ENCODE measurements at places on chromosomes 2 and 18.
A peak's percentile ranks its signal among the peaks of the same experiment; 100 is the strongest.

DNA sequence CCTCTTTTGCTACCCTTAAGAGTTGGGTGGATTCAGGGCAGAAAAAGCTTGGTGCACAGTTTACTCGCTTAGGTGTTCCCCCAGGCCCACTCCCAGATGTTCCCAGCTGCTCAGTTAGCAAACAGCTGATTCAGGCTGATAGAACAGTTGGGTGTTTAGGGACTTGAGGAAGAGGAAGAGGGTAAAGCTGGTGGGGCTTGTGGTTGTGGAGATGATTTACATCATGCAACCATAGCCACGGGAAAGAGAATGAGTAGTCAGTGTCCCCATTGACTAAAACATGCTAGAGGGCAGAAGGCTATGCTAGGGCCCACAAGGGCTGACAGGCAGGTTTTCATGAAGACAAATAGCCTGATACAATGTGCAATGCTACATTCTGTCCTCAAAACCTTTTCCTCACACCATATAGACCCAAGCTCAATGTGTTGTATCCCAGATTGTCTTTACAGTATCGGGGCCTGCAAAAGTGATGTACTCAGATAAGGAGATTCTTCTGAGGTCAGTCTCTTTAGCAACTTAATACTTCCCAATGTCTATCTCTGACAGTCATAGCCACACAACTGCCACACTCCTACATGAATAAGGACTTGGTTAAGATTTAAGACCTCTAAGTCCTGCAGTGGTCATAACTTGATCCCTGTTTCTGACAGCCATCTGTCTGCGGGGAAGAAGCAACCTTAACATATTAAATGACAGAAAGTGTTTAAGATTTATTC is 15.6 kb downstream of the COLEC12 start:
- no peak for DNase-seq

DNA sequence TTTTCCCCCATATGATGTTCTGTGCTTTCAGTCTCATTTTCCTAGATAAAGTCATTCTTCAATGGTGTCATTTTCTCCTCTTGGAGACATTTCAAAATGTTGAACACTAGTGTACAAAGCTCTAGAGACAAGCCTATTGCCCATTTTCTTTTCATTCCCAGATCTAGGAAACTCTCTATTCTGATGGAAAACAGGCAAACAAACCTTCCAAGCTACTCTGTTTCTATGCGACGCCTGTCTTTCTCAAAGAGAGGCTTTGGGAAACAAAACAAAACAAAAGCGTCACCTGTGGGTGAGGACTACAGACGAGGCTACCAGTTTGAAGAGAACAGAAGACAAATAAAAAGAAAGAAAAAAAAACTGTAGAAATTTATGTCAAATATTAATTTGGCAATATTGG is 311.0 kb downstream of the CBLN2 start:
- DNase-seq, result no peak

DNA sequence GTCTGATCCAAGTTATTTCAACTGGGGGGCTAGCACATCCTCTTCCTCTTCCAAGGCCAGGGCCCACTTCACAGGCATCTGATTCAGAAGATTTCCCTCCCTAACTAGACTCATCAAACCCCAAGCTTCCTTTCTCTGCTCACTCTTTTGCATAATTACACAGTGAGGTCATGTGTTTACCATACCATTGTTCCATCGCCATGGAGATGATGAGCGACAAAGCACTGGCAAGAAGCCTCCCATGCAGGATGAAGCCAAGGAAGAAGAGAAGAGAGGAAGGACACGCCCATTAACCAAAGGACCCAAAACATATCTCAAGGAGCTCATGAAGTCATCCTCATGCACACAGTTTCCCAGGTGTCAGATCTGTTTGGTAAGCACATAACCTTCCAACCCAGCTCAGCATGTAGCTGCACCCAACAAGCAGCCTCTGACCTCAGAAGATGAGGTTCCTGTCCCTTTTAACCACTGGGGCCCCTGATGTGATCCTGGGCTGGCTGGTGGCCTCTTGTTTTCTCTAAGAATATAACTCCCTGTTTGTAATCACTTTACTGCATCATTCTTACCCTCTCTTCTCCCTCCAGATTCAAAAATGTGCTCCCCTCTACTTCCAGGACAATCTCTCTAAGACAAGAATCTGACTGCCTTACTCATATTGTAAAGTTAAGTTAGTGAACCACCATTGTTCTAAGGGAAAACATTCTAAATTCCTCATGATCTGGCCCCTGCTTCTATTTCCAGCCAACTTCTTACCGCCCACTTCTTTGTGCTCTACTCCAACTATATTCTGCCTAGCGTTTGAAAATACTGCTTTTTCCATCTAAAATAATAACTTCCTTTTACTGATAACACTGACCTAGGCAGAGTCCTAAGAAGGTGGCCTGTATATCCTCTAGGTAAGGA is 190.1 kb downstream of the TTC32 start:
- DNase-seq, result peak; percentile 12

GRCh38 chr18:42030586-42031182 is 75.7 kb downstream of the PIK3C3 start:
- no peak for DNase-seq

DNA sequence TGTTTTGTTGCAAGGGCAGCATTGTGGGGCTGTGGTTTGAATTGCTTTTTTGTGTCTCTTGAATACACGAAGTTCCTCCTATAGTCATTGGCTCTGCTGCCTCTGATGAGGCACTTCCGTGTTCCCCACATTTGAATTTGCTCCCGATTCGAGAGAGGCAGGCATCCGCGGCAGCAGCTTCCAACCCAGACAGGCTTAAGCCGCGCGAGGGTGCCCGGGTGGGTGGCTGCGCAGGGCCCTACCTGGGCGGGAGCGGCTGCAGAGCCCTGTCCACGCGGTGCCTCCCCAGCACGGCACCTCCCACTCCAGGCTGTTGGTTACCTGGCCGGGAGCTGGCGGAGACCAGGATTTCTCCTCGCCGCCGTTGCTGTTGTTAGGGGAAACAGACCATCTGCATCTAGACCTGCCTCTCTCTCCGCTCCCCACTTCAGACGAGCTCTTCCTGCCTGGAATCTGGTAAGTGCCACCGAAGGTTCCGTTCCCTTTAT is 151.3 kb downstream of the NEDD4L start:
- DNase-seq, result peak; percentile 11

DNA sequence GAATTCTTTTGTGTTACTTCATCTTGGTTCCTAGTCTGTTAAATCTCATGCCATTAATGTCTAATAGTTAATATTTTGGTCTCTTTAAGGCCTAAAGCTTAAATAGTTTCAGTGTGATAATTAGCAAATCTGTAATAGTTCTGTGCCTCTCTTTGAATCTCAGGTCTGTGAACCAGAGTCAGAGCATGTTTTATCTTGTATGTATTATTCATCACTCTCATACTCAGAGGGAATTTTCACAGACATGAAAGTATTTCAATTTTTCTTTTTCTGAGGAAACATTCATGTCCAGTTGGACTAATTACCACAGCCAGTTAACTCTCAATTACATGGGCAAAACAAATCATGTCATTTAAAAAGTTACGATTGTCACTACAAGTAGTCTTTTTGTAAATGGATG is 931.9 kb upstream of the SLC39A10 start:
- DNase-seq, result no peak

DNA sequence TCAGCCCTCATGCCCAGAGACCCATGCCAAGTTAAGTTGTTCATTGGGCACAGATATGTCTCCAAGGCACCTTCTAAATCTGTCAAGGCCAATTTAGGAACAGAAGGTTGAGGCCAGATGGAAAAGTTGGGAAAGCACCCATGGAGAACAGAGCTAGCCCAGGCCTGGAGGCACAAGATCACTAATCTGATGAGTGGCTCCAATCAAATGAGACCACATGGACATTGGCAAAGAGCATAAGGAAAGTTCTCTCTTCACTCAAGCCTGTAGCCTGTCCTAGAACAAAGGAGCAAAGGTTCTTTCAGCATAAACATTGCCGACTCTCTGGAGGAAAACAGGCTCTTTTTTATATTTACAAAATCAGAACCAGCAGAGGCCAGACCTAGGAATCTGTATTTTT is 154.8 kb downstream of the RNF152 start:
- no peak for DNase-seq

- no peak for DNase-seq
Observed at GRCh38 chr2:67898595-67898994, 164.2 kb downstream of the C1D start.

GRCh38 chr2:105697781-105698449 is 46.8 kb upstream of the NCK2 start:
- no peak for DNase-seq

- DNase-seq, result peak; percentile 60
Observed at GRCh38 chr2:27441958-27442919, at the start of gene KRTCAP3. TSS of gene KRTCAP3 (plus strand) at chr2:27442381. CDS start at chr2:27442413, 32 bp downstream.

DNA sequence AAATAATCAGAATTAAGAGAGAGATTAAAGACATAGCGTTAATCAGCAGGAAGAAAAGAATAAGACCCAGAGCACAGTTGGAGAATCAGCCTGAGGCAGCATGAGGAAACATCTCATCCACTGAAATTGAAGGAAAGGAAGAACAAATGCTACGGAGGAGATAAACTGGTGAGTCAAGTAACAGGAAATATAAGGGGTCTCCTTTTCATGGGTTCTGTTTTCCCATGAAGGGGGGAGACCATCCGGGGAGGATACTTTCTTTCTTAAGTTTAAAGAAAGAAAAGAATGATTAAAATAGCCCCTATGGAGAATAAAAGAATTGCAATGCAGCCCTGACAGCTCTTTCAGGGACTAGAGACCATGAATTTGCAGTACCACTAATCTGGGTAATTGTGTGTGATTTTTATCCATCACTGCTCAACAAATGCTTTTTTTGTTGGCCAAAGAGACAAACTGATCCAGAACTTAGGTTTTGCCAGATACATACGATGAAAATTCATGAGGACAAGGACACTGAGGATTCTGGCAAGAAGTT is 17.7 kb downstream of the ROCK2 start:
- DNase-seq, result no peak

DNA sequence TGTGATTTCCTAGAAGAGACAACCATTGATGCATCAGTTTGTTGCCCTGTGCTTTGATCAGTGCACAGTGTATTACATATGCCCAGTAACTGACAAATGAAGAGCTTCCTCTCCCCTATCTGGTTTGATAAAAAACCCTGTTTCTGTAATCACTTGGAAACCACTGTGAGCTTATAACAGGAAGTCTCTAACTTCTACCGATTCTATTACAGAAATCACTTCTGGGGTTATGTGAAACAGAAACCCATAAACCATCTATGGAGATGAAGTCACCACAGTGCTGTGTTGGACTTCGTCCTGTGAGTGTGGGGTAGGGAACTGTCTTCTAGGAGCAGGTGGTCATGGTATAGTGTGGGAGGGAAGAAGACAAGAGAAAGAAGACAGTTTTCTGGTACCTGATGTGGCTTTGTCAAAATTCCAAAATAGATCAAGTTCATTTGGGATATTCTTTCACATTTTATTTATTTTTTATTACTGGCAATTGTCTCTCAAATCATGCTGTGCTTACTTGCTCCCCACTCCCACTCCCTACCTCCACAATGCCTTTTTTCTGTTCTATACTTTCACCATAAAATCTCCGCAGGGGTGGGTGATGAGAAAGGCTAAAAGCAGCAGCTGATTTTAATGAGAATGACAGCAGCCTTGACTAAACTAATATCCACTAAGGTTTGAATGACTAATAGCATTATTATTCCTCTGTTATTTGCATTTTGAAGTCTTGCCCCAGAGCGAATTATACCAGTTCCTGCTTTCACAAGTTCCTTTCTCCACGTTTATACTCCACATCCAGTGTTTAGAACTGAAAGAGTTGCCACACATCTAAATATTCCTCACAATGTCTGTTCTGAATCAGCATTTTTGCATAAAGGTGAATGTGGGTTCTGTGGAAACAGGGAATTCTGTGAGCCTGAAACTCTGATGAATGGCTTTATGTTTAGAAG is 41.7 kb upstream of the RND3 start:
- DNase-seq, result no peak

DNA sequence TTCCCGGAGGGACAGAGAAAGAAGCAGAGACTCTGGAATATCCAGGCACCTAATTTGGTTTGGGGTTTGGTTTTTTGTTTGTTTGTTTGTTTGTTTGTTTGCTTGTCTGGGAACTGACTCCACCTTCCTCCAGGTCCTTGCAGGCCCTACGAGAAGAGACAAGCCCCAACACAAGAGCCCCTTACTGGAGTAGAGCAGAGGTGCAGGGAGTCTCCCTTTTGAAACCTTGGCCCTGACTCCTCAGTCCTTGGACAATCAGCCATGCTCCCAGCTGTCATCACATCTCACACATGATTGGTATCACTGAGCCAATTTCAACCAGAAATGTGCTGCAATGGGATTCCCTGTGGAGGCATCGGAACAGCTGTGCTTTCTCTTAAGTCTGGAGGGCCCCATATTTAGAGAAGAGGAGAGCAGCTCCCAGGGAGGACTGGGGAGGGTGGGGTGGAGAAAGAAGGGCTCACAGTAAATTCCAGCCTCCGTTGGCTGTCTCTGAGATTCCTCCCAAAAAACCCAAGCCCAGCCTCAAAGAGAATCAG is 279.9 kb upstream of the NCKAP5 start:
- no peak for DNase-seq

- no peak for DNase-seq
Observed at GRCh38 chr2:135246711-135247270, 194.7 kb downstream of the RAB3GAP1 start.

DNA sequence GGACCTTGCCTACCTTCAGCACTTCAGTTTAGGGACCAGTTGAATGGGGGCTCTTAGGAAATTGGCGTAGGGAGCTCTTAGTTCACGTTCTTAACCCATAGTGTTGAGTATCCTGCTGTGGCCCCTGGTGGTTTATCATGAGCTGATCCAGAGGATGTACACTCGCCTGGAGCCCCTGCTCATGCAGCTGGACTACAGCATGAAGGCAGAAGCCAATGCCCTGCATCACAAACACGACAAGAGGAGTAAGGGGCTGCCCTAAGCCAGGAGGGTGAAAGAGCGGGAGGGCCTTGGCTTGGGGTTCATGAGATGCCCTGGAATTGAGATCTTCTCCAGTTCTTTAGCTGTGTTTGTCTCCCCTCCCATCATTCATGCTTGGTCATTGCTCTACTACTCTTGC is 2.9 kb downstream of the RETREG2 start:
- DNase-seq, result no peak

Measured in CD4-positive, alpha-beta memory T cell (primary cell).